ENCODE measurements at places on chromosomes 3 and 15.

DNA sequence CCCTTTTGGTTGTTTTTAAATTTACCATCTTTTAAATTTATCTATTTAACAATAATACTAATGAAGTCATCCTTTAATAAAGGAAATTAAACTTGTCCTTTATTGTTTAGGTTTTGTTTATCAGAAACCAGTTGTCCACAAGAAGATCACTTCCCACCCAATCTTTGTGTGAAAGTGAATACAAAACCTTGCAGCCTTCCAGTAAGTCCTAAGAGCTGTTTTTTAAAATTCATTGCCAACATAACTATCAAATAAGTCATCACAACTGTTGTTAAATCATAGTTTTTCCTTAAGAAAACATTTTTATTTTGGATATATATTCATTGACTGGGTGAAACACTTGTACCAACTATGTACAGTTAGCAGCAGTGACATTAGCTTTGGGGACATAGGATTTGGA, 59.4 kb downstream of the CALML4 start:
- no peak for DNase-seq

- no peak for DNase-seq
These were observed 152.5 kb downstream of the NSMCE3 start for GRCh38 chr15:29116970-29117700.

GRCh38 chr15:51750792-51751696, at the start of gene TMOD2:
Gene TMOD2 (plus strand): TSS chr15:51751597. CDS start chr15:51766442, 14,845 bp downstream.
- DNase-seq, result no peak

GRCh38 chr3:107881509-107881908, 209.3 kb downstream of the CD47 start:
- no peak for DNase-seq

- DNase-seq, result no peak
These were observed 18.4 kb downstream of the UMPS start for GRCh38 chr3:124748560-124749198.

DNA sequence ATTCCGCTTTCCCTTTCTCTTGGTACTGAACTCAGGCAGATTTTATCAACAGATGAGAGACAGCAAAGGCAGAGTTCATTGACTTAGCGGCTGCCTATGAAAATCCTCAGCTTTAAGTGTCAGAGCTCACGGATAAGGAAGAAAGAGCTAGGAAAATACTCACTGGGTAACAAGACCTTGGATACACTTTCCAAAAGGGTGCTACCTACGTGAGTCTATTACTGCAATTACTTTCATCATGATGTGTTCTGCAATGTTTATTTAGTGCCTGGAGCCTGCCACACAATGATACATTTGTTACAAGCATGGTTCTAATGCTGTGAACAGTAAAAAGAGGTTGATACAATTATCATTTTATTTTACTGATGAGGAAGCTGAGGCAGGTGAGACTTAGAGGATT, 177.5 kb downstream of the GRM7 start:
- DNase-seq, result no peak

- DNase-seq, result peak; percentile 92
These were observed 62.6 kb downstream of the SMAD3 start for GRCh38 chr15:67127965-67128364.

- DNase-seq, result peak; percentile 47
These were observed 178.8 kb downstream of the KLHL25 start for GRCh38 chr15:85615930-85616329.

- DNase-seq, result no peak
These were observed 150.9 kb upstream of the ATP10A start for GRCh38 chr15:26013981-26014380.

All from MCF 10A (cell line).